ENCODE measurements at places on chromosomes 16 and 17. TPM values are rescaled to one million over a fixed set of nuclear protein-coding genes. Genes with fewer than 3 reads are reported as not detected.

Gene MCRIP1
- total RNA-seq: 93.9 TPM

Gene KRTAP4-9
- total RNA-seq: not detected

Gene ZG16
- total RNA-seq: not detected

Gene NDE1
- 33.9 TPM for total RNA-seq

Gene CCL7
- not detected for total RNA-seq

Gene ANKS4B
- total RNA-seq: 0.20 TPM

Gene RPL19
- total RNA-seq: 2,728 TPM

Gene CX3CL1
- 8.7 TPM for total RNA-seq

Gene OR1F1
- not detected for total RNA-seq

Gene ICAM2
- total RNA-seq: 32.2 TPM

Gene SCGB1C2
- total RNA-seq: not detected

Gene IKZF3
- total RNA-seq: 0.66 TPM

Gene ZSCAN10
- total RNA-seq: not detected

Gene CDC42EP4
- 118 TPM for total RNA-seq

Gene MYO15A
- total RNA-seq: 2.3 TPM

Gene SMTNL2
- 6.3 TPM for total RNA-seq

Gene CCDC144A
- total RNA-seq: 27.3 TPM

Gene NPW
- 3.1 TPM for total RNA-seq

Gene MMD
- total RNA-seq: 16.1 TPM

Gene MPV17L
- 11.5 TPM for total RNA-seq

Gene PIRT
- total RNA-seq: not detected

Gene CES1
- 54.5 TPM for total RNA-seq

Gene DHX8
- total RNA-seq: 35.2 TPM

Gene CES5A
- total RNA-seq: not detected

Gene TBC1D3K
- not detected for total RNA-seq

Gene NHERF2
- 68.6 TPM for total RNA-seq

Gene FMNL1
- total RNA-seq: 25.7 TPM

Gene BAIAP3
- total RNA-seq: 2.1 TPM

Gene ZCCHC14
- total RNA-seq: 45.8 TPM

Gene TEX2
- 32.6 TPM for total RNA-seq

Gene CCDC154
- total RNA-seq: 3.0 TPM

Gene RBFOX1
- not detected for total RNA-seq

Gene EVI2A
- total RNA-seq: 2.9 TPM

Gene MYH13
- not detected for total RNA-seq

Gene MYL4
- not detected for total RNA-seq

Gene TP53TG3B
- total RNA-seq: not detected

Gene PRDM7
- not detected for total RNA-seq

Gene ITGAL
- 3.3 TPM for total RNA-seq

Gene METTL26
- total RNA-seq: 204 TPM

Gene GAS2L2
- total RNA-seq: 1.4 TPM

Gene BIRC5
- 0.87 TPM for total RNA-seq

Gene SPATA32
- total RNA-seq: not detected

Gene CXCL16
- total RNA-seq: 13.5 TPM

Gene WNT9B
- total RNA-seq: 0.90 TPM

Gene SMIM5
- 41.1 TPM for total RNA-seq

Gene G6PC1
- total RNA-seq: not detected

Data from tibial nerve (tissue), 4 donors.